Ecto neural progenitor cell (in vitro differentiated cells): ENCODE measurements at places on chromosomes 3 and 15.

DNA sequence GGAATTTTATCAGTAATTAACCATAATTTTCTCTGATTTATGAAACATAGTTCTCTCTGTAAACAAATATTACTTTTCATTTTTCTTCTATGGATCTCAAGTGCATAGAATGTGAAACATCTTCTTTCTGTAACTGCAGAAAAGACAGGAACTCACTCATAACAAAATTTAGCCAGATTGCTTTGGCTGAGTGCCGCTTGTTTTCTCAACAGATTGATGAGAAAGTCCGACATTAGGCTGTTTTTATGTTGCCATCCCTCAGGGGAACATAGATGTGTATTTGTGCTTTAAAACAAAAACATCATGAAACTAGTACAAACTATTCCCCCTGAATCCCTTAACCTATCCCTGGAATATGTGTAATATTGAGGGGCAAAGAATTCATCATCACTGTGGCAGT, 154.2 kb downstream of the B3GALNT1 start:
- no peak for DNase-seq

GRCh38 chr15:55526559-55527036, 18.6 kb upstream of the DNAAF4 start:
- peak; percentile 49 for DNase-seq

GRCh38 chr15:63060699-63061098, 18.2 kb downstream of the TPM1 start:
- DNase-seq, result no peak

DNA sequence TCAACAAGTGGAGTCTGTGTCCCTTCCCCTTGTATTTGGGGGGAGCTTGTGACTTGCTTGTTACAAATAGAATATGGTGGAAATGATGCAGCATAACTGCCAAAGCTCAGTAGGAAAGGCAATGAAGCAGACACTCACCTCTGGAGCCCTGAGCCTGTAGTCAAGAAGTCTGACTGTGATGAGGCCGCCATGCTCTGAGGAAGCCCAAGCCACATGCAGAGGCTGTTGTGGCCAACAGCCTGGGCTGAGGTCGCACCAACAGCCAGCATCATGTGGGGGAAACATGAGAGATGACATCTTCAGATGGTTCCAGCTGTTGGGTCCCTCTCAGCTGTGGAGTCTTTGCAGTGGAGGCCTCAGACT, 161.4 kb downstream of the CHSY1 start:
- DNase-seq, result no peak

GRCh38 chr15:70320482-70320881, 222.8 kb upstream of the TLE3 start:
- no peak for DNase-seq

DNA sequence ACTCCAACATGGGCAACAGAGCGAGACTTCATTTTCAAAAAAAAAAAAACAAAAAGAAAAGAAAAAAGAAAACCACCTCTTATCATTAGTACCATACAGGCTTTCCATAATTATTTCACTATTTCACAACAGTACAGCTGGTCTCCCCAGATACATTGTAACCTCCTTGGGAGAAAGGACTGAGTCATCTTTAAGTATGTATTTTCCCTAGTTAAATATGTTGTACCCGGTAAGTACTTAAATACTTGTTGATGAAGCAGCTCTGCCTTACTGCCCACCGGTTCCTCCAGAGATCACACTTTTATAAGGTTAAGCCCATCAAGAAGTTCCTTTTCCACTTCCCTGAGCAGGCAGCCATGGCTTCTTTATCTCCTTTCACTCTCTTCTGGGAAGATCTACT, 789.5 kb upstream of the CFAP20DC start:
- no peak for DNase-seq
